Fibroblast of skin of scalp (primary cell): ENCODE measurements at places on chromosomes 6 and 20.

- DNase-seq: no peak
These were observed 52.8 kb downstream of the MAP3K4 start for GRCh38 chr6:161044335-161044734.

DNA sequence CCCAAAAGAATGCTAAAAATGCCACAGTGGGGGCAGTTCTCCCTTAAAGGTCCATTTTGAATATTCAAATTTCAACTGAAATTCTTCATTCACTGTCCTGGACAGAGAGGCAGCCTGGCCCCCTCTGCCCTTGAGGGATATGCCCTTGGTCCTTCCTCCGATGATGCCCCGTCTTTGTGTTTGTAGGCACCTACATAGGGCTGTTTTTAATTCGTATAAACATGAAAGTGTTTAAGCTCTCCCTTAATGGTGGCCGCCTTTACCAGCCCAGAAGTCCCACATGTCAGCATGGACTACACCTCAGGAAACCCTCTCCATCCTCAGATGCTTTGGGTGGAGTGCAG lies 70.2 kb downstream of the SSR1 start:
- no peak for DNase-seq

DNA sequence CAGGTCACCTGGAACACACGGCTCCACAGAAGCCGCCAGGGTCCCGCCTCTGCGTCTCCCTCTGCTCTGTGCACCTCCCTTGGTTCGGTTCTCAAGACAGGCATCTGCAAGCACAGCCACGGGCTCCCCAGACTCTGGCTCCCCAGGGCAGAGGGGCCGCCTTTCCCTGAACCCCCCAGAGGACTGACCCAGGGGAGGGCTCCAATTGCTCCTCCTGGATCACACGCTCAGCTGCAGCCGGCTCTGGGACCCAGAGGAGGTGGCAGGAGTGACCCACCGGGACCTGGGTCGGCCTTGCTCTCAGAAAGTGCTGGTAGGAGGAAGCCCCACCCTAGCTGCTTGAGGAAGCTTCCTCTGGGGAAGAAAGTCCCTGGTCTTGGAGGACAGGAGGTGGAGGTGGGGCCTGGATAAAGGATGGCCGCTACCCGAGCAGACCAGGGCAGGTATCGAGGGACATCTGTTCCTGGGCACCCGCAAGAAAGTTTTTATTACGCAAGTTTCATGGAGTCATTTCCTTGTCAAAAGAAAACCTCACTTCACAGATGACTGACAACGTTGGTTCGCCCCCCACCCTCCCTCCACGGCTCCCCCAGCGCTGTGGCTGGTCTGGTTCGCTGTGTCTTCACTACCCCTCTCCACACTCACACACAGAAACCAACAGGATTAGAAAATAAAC lies 103.9 kb upstream of the AFDN start:
- no peak for DNase-seq

DNA sequence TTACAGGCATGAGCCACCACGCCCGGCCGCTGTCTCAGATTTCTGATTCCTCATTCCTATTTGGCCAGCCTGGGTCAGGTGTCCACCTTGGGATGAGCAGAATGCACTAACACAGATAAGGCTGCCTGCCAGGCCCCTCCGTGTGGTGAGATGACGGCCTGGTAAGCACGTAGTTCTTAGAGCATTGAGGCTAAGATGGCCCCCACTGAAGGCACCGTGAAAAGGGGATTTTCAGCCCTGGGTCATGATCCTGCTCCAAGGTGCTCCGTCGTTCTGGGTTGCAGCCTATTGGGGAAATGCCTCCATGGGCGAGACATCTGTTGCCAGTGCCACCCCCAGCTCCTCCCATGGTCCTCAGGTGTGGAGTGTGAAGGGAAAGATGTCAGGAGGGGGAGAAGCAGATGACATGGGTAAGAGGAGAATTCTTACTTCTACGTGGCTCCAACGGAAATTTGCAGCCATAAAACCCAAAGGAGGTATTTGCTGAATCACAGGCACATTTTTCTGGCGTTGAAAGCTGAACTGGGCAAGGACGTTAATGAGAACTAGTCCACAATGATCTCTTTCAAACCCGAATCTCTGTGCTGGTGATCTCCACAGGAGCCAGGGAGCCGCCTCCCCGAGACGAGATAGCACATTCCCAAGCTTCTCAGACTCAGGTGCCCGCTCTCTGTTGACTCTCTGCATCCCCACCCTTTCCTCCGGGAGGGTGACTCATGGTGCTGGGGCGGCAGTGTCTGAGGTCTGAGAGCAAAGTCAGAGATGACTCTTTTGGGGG lies 34.0 kb upstream of the BMP6 start:
- peak; percentile 47 for DNase-seq

- DNase-seq: no peak
These were observed 23.4 kb upstream of the PHACTR1 start for GRCh38 chr6:12693122-12693521.

DNA sequence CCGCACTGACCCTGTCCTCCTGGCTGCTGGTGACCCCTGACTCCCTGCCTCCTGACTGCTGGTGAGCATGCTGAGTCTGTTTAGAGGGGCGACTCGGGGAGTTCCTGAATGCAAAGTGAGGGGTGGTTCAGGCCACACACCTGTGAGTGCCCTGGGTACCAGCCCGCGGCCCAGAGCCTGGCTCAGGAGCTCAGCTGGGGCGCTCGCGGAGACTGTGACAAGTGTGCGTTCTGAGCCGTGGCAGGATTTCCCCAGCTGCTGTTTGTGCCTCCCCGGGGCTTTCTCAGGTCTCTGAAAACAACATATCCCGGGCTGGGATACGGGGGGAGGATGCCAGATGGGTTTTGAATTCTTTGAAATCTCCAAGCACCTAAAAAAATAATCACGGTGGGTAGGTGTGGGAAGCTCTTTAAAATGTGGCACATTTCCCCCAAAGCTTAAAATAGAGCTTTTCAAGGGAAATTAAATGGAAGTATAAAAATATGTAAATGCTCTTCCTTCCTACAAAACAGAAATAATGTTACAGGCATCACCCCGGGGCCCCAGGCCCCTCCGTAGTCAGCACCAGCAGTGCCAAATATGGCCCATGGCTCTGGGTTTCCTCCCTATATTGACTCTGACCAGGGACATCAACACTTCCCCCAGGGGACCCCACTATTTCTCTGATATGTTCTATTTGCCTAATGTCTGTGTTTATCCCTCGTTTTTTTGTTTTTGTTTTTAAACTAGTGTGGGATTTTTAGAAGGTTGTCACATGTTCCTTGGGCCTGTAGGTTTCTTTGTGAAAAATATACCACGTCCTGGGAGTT lies 49.9 kb upstream of the TAGAP start:
- DNase-seq: no peak

- DNase-seq: no peak
These were observed 10.9 kb upstream of the RPS6KA2 start for GRCh38 chr6:166637812-166638572.

DNA sequence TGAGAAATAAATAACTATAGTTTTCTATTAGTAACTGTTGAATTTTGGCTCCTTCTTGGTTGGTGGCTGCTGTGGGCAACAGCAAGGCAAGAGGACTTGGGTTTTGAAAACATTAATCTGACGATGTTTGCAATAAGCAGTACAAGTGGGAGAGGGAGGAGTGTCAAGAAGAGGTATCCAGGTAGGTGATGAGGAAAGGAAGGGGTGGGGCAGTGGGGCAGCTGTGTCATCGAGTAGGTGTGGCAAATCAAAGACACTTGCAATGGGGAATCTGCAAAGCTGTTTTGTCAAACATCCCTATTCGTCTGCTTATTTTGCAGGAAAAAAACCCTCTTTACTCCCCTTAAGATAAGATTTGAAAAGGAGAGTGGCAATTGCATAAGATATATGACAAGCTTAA lies 171.9 kb upstream of the MAP3K7 start:
- DNase-seq: no peak

GRCh38 chr6:105626295-105627158 lies 223.6 kb upstream of the PREP start:
- DNase-seq: no peak

- DNase-seq: no peak
These were observed 2.5 kb downstream of the ZNF831 start for GRCh38 chr20:59165891-59166709.

DNA sequence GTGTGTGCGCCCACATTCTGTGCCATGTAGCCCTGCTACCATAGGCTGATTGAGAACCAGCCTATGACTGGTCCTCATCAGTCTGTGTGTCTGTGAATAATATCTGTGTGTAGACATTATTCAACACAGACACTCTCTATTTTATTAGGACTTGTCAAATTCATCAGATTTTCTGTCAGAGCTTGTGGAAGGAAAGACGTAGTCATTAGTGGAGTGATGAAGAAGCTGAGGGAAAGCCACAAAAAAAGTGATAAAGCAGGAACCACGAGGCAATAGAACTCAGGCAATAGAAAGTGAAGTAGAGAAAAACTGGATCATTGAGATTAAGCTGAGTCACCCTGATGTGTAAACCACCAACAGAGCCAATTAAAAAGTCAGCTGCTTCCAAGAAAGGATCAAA lies 122.2 kb upstream of the MARCKS start:
- DNase-seq: peak; percentile 40

- no peak for DNase-seq
These were observed 39.3 kb upstream of the C20orf144 start for GRCh38 chr20:33622705-33623365.

- DNase-seq: no peak
These were observed 2.6 kb upstream of the NCOA3 start for GRCh38 chr20:47499053-47499452.

DNA sequence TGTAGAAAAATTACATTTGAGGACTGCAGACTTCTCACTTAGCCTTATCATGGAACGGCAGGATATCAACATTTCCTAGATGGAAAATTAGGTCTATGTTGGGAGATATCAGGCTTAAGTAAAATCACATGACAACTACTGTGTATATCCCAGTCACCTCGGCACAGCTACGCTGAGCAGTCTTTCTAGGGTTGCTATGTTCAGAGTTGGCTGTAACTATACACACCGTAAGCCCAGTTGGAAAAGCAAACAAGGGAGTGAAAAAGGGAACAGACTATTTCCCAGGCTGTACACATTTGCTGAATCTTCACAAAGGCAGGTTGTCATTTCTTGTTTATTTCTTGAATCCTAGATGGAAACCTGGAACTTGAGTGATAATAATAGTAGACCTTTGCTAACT lies 80.7 kb upstream of the PTPRK start:
- DNase-seq: no peak

DNA sequence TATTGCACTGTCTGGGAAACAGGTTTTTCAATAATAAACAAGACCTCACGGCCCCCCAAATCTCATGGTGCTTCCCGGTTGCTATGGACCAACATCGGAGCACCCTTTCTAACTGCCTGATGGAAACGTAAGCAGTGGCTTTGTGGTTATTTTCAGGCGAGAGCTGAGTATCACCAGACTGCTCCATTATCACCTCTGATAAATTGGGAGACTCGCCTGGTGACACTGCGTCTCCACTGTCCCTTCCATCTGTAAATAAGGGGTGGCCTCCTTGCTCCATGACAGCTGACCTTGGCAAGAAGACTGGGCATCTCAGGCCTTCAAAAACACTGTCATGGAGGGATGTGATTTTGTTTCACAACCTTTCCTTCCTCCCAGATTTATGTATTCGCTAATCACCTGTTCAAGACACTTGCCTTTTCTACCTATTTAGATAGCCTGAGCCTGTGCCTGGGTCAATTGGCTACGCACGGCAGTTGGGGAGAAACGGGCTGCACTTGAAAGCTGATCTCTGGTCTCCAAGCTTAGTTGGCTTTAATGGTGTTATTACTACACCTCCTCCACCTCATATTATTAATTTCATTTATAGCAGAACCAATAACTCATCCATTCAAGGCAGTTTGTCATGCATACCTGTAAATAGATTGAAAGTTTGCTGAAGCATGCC lies 17.7 kb upstream of the CDH4 start:
- DNase-seq: no peak

DNA sequence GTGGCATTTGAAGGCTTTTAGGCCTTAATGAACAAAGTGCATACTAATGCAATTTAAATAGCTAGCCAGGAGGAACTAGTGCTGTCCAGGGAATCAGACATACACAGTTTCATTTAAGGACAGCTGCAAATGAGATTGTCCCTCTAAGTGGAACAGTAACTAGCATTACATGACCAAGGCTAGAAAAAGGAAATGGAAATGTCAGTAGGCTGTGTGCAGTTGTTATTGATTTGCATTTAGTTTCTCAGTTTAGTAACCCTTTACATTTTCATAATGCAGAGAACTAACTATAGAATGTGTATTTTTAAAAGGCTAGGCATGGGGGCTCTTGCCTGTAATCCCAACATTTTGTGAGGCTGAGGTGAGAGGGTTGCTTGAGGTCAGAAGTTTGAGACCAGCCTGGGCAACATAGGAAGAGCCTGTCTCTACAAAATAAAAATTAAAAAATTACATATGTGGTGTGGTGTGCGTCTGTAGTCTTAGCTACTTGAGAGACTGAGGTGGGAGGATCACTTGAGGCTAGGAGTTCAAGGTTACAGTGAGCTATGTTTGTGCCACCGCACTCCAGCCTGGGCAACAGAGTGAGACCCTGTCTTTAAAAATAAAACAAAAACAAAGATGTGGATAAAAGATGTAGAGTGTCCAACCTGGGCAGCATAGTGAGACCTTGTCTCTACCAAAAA lies 468.0 kb downstream of the UTRN start:
- DNase-seq: no peak

- no peak for DNase-seq
These were observed 7.9 kb upstream of the ARMC12 start for GRCh38 chr6:35728683-35729678.

DNA sequence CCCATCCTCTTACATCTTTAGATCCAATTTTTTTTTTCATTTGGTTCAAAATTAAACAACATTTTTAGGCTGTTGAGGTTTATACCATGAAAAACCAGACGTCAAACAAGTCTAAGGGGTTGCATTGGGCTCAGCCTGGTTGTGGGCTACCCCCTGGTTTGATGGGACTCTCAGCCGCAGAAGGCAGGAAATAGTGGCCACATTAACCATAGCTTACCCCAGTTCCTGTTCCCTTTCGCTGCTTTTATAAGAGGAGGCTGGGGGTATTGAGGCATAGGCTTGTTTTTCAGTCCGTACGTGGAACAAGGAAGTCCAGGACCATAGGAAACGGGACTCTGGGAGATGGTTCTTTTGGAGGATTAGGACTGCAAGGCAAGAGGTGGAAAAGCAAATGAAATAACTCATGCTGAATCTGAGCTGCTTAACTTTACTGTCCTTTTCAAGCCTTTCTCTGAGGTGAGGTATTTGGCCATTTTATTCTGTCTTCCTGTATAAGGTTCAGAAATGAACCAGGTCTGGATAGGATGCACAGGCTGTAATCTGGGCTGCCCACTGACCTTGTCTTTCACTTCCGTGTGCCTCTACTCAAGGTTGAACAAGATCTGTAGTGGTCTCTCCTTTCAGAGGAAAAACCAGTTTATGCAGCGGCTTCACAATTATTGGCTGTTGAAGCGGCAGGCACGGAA lies 7.7 kb downstream of the BRPF3 start:
- no peak for DNase-seq

- no peak for DNase-seq
These were observed 390.4 kb upstream of the SLC35B3 start for GRCh38 chr6:8825726-8826125.

DNA sequence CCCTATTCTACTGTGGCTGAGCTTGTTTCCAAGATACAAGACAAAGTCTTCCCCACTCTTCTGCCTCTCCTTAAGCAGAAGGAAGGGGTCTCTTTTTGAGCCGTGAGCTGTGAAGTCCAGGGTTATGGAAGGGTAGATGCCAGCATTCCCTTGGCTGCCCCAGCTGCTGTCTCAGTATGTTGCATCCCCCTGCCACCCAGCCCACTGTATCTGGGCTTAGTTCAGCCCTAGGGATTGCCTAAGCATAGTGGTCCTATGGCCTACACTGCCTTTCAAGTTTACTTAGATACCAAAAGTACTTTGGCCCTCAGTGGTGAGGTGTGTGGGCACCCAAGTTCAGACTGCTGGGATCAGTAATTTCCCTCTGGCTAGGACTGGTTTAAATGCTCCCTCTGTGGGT lies 421.9 kb upstream of the KHDRBS2 start:
- no peak for DNase-seq
